ENCODE measurements at places on chromosomes 2 and 18.

- no peak for DNase-seq
These were observed 1022.4 kb downstream of the TMEM182 start for GRCh38 chr2:103784261-103784660.

DNA sequence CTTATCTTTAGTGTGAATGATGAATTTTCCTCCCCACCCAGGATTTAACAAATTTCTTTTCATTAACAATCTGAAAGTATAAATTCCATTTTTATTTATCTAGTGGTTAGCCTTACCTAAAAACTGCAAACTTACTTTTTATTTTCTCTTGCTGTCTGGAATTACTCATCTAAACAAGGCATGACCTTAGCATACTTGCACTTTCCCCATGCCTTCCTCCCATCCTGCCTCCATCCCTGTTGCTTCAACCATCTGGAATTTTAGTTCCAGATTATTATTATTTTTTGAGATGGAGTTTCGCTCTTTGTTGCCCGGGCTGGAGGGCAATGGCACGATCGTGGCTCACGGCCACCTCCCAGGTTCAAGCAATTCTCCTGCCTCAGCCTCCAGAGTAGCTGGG lies 35.6 kb downstream of the GDF7 start:
- no peak for DNase-seq

DNA sequence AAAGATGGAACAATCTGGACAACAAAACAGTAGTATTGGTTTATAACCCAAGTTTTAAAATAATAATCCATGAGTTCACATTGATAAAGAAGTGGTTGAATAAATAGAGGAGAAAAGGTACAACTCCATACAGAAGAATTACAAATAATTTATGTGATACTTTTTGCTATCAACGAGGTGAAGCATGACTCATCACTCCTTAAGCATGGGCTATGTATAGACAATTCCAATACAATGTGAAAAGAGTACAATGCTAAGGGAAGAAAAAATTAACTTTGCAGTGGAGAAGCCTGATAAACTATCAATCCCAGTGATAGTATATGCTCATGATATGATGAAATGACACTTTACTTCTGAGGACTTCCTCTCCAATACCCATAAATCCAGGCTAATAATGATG lies 312.9 kb downstream of the GULP1 start:
- DNase-seq, result no peak

DNA sequence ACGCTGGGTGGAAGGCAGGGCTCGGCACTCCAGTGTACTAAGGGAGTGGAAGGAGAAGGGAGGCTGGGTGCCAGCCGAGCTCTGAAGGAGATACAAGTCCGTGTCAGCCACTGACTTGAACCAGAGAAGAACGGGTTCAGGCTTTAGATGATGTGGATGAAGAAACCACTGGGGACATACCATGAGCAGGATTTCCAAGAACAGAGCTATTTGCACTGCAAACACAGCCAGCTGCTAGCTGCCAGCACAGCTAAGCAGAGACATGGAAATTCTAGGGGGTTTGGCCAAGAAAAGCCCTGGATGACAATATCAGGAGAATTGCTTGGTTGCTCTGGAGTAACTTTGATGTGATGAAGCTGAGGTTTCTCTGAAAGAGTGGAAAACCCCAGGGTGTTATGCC lies 5.2 kb downstream of the CD207 start:
- peak; percentile 34 for DNase-seq

- peak; percentile 29 for DNase-seq
These were observed 15.6 kb downstream of the PHLPP1 start for GRCh38 chr18:62730941-62731340.

DNA sequence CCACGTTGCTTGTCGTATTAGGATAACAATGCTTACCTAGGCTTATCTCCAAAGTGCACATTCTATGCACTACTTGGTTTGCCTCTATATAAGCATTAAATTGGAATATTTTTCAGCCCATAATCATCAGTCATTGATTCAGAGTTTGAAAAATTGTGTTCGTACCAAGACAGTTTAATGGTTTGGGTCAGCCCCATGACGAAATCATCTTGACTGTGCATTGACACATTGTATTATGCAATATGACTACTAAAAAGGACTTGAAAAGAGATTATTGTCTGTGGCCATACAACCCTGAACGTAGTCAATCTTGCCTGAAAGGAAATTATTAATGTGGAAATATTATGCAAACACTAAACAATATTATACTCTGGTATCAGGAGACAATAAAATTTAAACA lies 141.3 kb downstream of the EML6 start:
- DNase-seq, result no peak

- peak; percentile 48 for DNase-seq
These were observed 40.1 kb upstream of the GRB14 start for GRCh38 chr2:164661349-164661748.

DNA sequence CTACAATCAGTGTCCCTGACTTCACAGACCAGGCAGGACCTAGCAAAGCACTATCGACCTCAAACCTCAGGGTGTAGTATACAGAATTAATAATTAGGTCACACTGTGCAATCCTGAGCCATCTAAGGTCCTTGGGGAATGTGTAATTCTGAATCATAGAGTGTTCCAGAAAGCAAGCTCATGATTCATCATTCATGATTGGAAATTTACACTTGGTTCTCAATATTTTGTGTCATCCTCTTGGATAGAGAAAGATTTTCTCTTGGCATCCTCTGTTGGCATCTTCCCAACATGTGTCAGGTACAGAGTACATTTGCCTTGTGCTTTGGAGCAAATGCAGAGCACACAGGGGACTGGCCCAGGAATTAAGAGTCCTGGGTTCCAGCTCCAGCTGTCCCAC lies 245.0 kb upstream of the NT5C1B start:
- DNase-seq, result peak; percentile 81

- DNase-seq, result no peak
These were observed 70.7 kb downstream of the EMX1 start for GRCh38 chr2:72988041-72988440.

GRCh38 chr2:66577321-66578053 lies 142.6 kb downstream of the MEIS1 start:
- DNase-seq, result no peak

DNA sequence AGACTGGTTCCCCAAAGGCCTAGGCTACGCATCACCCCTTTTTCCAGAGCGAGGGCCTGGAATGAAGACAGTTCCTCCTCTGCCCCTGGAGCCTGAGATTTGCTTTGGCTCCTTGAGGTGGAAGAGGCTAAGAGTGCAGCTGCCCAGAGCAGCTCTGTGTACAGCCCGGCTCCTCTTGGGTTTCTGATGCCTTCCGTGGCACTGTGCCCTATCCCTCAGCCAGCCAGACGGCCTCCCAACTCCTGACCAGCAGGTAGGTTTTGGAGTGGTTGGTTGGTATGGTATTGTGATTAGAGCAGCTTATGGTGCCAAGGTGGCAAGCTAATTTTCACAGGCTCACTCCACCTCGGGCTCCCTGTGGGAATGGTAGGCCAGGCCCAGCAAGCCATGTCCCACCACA lies 112.2 kb downstream of the TANC1 start:
- DNase-seq, result no peak

DNA sequence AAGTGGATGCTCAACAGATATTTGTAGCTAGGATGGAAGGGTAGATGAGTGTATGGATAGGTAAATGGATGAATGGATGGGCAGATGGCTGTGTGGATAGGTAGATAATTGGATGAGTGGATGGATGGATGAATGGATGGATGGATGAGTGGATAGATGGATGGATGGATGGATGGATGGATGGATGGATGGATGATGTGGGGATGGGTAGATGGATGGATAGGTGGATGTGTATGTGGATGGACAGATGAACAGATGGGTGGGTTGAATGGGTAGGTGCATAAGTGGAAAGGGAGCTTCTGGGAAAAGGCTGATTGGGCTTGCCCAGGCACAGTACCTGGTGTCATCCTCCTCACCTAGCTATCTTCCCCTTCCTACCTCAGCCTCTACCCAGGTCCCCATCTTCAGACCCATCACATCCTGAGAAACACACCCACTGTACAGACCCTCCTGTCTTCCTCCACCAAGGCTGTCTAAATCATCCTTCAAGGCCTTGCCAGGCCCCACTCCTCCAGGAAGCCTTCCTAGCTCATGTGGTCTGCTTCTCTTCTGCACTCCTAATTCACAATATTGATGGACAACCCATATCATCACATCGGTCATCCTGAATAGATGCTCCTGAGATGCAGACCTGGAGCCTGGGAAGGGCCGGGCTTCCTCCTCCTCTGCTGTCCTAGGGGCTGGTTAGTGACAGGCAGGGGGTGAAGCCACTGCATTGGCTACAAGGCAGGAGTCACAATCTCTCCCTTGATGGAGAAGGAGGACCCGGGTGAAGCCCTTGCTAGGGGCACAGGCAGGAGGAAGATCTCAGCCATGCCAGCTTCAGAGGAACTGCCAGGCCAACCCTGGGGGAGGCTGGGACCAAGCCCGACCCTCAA lies 49.4 kb downstream of the SMAD7 start:
- no peak for DNase-seq

- no peak for DNase-seq
These were observed 373.3 kb upstream of the GALNT5 start for GRCh38 chr2:156884216-156884615.

GRCh38 chr2:75561566-75562512 lies 1.1 kb upstream of the EVA1A start:
- peak; percentile 55 for DNase-seq

GRCh38 chr2:144084114-144084661 lies 435.7 kb downstream of the ZEB2 start:
- DNase-seq, result peak; percentile 81

DNA sequence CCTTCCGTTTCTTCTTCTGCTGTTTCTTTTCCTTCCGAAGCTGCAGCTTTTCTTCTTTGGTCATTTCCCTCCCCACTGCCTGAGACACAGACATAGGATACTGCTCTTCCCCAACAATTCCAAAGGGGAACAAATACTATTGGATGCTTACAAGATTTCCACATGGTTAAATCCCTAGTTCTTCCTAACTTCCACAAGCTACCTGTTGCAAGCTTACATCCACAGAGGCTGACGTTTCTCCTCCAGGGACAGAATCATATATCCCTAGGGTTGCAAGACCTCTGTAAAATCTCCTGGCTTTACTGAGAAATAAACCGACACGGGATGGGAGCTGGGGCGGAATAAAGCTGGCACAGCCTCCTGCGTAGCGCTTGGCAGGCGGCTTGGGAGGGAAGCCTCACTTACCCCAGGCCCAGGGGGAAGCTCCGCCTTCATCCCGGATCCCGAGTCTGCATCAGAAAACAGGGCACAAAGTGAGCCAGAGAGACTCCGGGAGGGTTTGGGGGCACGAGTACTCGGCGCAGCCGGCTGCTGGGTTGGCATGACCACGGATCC lies 590 bp downstream of the EIF2B4 start:
- peak; percentile 57 for DNase-seq

GRCh38 chr2:222504719-222505118 lies 80.4 kb downstream of the SGPP2 start:
- DNase-seq, result no peak

DNA sequence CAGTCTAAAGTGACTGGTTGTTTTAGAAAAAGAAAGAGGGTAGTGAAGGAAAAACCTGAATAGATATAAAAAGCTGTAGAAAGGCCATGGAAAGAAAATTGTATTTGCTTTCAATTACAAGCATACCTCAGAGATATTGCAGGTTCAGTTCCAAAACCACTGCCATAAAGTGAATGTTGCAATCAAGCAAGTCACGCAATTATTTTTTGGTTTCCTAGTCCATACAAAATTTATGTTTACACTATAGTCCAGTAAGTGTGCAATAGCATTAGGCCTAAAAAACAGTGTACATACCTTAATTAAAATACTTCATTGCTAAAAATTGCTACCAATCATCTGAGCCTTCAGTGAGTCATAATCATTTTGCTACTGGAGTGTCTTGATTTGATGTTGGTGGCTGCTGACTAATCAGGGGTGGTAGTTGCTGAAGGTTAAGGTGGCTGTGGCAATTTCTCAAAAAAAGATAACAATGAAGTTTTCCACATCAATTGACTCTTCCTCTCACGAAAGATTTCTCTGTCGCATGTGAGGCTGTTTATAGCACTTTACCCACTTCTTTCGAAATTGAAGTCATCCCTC lies 2003.8 kb upstream of the PIK3C3 start:
- peak; percentile 65 for DNase-seq

GRCh38 chr2:33877348-33878016 lies 278.4 kb upstream of the FAM98A start:
- no peak for DNase-seq

DNA sequence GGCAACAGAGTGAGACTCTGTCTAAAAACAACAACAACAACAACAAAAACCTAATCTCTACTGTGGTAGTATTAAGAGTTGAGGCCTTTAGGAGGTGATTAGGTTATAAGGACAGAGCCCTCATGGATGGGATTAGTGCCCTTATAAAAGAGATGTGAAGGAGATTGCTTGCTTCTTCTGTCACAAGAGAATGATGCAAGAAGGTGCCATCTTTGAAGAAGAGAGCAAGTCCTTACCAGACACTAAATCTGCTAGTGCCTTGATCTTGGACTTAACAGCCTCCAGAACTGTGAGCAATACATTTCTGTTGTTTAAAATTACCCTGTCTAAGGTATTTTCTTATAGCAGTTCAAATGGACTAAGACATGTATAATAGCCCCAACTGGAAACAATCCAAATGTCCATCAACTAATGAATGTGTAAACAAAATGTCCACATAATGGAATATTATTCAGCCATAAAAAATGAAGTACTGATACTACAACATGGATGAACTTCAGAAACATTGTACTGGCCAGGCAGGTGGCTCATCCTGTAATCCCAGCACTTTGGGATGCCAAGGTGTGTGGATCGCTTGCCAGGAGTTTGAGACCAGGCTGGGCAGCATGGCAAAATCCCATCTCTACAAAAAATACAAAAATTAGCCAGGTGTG lies 1.6 kb upstream of the ARHGEF33 start:
- DNase-seq, result no peak

DNA sequence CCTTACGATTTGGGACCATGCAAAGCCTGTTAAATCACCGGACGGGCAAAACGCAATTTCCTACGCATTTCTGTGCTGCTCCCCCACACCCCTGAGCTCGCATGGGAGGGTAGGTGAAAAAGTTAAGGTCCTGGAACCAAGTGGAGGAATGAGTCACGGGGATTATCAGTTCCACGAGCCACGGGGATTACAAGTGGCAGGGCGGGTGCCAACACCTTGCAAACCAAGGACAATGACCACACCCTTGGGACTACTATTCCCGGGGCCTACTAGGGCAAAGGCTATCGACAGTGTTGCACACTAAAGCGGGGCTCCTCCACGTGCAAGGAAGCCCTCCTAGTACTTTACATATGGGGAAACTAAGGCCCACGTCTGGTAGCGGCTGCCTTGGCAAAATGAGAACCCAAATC lies 447 bp downstream of the RETSAT start:
- DNase-seq, result peak; percentile 18

DNA sequence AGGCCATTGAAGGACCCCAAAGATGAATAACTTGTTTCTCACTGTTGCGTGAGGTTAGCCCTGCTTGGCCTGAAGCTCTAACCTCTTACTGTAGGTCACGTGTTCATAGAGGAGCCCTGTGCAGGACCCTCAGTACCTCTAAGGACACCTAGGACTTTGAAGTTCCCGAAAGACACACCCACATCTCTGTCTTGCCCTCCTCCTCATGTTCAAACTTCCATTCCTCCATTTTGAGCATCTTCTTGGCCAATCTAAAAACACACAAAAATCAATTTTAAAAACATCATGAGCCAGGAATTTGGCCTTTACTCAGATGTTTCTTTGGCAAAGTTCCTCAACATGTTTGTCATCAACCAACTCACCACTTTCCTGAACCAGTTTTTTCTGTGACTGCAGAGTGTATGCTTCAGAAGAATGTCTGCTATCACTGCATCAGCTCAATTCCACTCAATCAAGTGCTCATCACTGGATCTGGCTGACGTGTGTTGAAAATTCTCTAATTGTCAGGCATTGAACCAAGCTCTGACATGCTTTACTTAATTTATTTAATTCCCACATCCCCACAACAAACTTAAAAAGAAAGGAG lies 101.6 kb downstream of the AP1S3 start:
- peak; percentile 81 for DNase-seq

Data from AG10803 (cell line).